ENCODE measurements at places on chromosomes 2 and 18.
A peak's percentile ranks its signal among the peaks of the same experiment; 100 is the strongest.

- DNase-seq, result no peak
Measured at GRCh38 chr2:44372246-44372645, 10.5 kb downstream of the CAMKMT start.

GRCh38 chr2:7984693-7985353 is 697.0 kb upstream of the ID2 start:
- DNase-seq, result no peak

DNA sequence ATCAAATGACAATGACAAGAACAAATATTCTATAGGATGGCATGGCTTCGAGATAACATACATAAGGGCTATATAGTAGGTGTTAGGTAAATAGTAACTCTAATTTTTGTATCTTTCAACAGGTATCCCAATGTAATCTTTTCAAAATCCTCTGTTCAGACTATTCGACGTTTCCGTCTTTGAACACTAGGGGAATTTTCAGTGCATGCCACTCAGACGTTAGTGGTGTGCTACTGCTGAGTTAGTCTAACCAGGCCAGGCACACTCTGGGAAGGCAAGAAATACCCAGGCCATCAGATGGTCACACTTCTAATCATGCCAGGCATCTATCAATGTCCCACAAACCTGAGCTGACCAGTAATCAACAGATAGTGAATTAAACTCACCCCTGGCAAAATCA is 14.6 kb upstream of the CREG2 start:
- no peak for DNase-seq

DNA sequence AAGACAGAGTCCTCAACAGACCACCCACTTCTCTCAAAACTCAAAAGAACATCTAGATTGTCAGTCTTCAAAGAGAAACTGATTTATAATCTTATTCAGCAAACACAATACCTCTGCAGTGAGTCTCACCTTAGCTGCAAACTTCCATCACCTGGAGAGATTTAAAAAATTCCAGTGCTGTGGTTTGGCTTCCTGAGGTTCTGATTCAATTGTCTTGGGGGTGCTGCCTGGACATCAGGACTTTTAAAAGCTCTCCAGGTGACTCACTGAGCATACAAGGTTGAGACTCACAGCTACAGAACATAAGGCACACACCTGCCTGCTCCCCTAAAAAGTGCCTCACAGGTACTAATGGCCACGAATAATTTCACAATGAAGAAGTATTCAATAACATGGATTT is 40.3 kb downstream of the RNF152 start:
- DNase-seq, result no peak

- DNase-seq, result no peak
Measured at GRCh38 chr2:167652401-167652800, 595.0 kb downstream of the STK39 start.

- DNase-seq, result no peak
Measured at GRCh38 chr2:49286045-49286444, 131.7 kb upstream of the FSHR start.

DNA sequence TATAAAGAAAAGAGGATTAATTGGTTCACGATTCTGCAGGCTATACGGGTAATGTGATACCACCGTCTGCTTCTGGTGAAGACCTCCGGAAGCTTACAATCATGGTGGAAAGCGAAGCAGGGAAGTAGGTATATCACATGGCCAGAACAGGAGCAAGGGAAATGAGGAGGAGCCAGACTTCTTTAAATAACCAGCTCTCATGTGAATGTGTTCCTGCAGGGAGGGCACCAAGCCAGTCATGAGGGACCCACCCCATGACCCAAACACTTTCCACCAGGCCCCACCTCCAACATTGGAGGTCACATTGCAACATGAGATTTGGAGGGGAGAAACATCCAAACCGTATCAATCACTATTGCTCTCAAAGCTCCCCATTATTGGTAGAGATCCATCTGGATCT is 61.8 kb downstream of the EFEMP1 start:
- no peak for DNase-seq

DNA sequence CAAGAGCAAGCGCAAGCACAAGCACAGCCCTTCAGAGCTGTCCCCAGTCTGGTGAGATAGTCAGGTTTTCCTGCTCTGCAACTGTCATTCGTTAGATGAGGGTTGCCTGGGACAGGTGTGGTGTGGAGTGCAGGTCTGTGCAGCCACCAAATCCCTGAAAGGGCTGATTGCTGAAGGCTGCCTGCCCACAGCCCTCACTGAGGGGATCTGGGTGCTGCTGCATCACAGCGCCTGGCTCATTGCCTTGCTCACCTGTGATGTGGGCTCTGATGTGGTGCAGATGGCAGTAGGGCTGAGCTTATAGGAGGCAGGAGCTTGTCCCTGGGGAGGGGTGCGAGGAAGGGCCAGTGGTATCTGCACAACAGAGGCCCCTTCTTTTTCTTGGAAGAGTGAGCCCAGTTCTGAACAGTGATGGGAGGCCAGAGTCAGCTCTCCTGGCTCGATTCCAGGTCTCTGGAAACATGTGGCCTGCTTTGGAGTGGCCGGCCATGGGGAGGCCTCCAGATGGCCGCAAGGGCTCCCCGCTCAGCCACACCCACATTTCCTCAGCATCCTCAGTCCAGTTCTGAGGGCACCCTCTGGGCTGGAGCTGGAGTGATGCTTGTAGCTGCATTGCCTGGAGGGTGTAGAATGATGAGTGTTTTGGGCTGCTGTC is 11.4 kb downstream of the UBE2F start:
- no peak for DNase-seq

GRCh38 chr2:234287650-234288049 is 209.2 kb downstream of the ARL4C start:
- no peak for DNase-seq

DNA sequence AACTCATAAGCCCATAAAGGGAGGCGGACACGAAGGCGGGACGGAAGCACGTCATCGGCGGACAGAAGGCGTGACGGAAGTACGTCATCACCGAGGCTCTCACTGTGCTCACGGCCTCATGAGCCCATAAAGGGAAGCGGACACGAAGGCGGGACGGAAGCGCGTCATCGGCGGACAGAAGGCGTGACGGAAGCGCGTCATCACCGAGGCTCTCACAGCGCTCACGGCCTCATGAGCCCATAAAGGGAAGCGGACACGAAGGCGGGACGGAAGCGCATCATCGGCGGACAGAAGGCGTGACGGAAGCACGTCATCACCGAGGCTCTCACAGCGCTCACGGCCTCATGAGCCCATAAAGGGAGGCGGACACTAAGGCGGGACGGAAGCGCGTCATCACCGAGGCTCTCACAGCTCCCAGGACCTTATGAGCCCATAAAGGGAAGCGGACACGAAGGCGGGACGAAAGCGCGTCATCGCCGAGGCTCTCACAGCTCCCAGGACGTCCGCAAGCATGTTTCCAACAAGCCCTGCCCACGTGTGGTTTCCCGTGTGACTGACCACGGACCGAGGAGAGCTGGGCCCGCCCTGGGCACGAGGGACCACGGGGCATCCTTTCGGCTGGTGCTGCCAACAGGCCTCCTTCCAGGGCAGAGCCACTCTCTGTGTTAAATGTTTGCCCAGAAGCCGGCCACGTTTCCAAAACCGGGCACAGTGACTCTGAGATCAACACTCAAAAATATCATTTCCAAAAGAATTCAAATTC is 182.7 kb upstream of the SALL3 start:
- DNase-seq, result no peak

- DNase-seq, result peak; percentile 58
Measured at GRCh38 chr18:48934723-48935432, 15.9 kb downstream of the SMAD7 start.

- peak; percentile 49 for DNase-seq
Measured at GRCh38 chr2:121596221-121597080, 52.8 kb downstream of the CLASP1 start.

GRCh38 chr18:59566533-59566971 is 130.7 kb downstream of the CCBE1 start:
- DNase-seq, result no peak

DNA sequence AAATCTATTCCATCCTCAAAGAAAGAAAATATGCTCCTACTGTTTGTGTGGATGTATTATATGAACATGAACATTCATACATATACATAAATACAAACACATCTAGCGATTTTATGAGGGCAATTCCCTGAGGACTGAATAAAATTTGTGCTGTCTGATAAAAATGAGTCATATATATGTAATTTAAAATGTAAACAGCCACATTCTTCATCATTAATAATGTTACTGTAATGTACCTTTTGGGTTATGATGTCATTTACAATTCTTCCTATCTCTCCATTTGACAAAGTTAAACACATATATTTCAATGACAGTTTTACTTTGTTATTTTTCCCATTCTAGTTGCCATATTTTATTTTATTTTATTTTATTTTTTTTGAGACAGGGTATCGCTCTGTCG is 91.3 kb upstream of the ZFP36L2 start:
- DNase-seq, result no peak

DNA sequence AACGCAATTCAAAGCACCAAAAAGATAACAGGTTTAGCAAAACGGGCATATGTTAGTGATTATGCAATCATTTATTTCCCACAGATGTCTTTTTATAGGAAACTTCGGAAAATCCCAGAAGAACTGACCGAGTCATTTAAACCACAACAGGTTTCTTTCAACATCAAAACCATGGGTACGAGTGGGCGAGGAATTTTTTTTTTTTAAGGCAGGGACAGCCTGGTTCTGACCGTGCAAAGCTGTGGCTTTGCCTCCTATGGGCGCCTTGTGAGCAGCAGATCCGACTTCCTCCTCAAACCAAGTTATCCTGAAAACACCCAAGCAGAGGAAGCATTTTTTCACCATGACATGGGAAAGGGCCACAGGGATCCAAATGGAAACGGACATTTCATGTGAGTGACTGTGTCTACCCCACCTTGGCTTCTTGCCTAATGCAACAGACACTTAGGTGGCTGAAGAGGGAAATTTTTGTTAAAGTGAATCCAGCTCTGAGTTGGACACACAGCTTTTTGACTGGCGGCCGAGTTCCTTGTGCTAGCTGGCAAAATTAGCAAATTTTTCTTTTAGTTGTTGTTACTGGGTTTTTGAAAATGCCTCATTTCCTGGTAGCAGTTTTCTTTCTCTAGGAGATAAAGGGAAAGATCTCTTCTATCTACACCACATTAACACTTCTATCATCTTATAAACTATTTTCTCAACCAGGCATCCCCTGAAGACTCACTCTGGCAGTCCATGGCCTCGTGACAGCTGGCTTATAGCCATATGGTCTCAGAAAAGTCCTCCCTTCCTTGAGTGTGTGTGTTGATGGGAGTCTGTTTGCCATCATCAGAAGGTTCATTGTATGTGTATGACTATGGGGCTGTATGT is 487.4 kb upstream of the ZEB2 start:
- DNase-seq, result no peak

DNA sequence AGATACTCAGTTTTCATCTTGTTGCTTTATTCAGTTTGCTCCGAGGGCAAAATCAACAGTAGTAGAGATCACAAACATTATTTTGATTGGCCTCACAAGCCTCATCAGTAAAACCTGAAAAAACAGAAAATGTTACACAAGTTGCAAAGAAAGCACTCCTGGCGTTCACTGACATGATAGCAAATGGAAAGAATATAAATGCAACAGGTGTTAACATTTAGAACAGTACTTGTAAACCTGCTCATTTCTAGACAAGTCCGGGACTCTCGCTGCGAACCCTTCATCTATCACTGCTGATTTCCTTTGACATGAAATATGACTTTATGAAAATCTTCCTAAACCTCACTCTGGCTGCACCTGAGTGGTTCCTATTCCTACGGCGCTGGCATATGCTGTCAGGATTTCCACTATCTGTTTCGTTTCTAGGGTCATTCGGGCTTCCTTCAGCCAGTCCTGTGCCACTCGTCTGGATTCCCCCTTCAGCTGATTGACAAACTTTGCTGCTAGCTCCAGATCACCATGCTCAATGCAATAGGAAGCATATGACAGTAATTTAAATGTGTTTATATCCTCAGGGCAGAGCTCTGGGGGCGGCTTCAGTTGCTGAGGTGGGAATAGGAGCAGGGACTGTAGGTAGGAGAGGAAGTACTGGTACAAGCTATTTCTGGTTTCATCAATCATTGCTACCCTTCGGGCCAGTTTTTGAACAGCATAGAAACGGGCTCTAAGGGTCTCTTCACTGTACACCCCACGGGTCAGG is 38.1 kb downstream of the PTCD3 start:
- DNase-seq, result no peak

- DNase-seq, result no peak
Measured at GRCh38 chr2:107727318-107727717, 99.4 kb upstream of the RGPD4 start.

GRCh38 chr2:119537792-119538191 is 6.5 kb upstream of the CFAP221 start:
- no peak for DNase-seq

- no peak for DNase-seq
Measured at GRCh38 chr18:75214766-75215510, 4.3 kb downstream of the TSHZ1 start.

DNA sequence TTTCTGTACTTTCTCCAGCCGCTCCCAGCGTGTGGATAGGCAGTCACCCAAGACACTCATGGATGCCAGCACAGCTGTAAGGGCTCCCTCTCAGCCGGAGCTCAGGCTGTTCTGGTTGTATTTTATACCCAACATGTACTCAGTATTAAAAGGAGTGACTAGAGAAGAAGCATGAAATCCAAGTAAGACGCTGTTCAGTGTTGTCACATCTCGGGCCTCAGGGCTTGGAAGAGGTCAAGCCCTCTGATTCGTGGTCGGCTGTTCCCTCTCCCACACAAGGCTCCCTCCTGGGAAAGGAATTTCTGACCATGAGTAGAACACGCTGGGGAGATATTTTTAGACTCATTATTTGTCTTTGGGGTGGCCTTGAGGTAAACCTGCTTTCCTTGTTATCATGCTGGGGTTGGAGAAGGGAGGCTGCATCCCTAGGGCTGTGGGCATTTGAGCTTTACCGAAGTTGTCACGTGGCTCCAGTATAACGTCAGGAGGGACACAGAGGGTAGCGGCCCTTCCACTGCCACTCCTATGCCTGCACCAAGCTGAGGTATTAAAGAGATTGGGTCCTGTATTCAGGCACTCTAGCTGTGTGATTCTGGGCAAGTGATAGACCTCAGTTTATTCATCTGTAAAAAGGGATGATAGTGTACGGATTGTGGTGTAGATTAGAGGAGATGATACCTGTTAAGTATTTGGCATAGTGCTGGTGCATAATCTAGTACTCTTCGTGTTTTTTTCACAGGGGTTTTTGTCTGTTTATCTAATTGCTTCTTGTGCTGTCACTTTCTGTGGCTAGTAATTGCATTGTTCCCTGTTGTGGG is 34.1 kb downstream of the HK2 start:
- DNase-seq, result no peak

DNA sequence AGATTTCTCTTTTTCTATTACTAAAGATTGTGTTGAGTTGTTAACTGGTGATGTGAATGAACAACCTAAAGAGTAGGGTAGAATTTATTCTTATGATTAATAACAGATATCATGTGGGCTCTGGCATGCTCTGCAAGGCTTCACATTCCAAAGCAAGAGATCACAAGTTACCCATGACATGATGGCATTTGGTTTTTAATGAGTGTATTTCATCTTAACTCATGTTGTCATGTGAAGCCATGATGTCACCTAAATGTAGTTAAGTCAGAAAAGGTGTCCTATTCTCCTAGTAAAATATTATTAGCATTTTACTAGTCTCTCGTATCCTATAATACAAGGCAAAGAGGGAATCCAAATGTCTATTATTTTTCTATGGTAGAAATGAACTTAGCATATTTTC is 678.0 kb downstream of the ARHGAP15 start:
- DNase-seq, result no peak

- DNase-seq, result no peak
Measured at GRCh38 chr2:8076448-8077342, 605.2 kb upstream of the ID2 start.

GRCh38 chr2:118710481-118710880 is 137.0 kb downstream of the EN1 start:
- DNase-seq, result no peak

- DNase-seq, result no peak
Measured at GRCh38 chr2:158619496-158619895, 162.7 kb downstream of the PKP4 start.
